Stimulated activated CD8-positive, alpha-beta memory T cell treated with anti-CD3 and anti-CD28 coated beads, Interleukin-15, amount 100 ng/mL, for 1 hour (primary cell): ENCODE measurements at places on chromosomes 13 and 19.

DNA sequence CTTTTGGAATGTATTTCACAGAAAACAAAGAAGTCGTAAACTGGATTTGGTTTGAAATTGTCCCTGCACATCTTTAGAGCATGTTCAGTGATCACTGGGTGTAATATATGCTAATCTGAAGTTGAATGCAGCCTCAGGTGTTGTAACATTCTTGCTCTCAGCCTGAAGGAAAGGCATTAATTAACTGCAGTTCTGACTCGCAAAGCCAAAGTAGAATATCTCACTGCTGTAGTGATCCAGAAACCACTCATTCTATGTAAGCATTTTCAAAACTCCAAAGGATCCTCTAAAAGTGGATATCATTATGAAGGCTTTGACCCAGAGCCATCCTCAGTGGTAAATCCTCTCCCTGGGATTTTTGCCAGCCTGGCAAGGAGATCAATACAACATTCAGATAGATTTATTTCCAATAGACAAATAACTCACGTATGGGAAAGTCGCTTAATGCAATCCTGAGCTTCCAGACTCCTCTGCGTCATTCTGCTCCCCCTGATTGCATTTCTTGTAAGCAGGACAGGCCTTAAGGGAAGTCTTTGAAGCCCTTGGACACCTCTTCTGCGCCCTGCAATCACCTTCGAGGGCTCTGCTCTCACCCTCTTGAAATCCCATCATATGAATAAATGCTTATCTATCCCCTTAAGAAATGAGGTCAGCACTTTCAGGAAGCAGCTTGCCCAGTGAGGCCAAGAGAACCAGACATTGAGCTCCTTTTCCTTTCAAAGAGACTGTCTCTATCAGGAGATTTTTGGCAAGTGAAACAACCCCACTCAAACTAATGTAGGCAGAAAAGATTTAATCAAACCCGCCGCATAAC lies 301.7 kb upstream of the NBEA start:
- no peak for DNase-seq

DNA sequence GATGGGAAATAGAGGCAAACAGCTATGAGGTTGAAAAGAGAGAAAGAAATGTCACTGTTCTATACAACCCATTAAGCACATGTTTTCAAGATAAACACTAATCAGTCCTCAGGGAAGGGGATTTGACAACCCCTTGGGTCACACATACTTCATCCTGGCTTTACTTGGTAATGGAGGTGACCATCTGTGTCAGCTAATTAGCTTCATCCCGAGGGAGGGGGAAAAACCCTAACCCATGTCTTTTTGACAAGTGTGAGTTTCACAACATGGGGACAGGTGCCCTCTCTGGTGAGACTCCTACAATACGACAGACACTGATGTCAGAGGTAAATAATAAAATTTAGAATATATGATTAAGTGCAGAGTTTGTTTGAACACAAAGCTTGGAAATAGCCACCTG lies 43.1 kb downstream of the ZNF611 start:
- no peak for DNase-seq

- no peak for DNase-seq
These were observed 8.6 kb upstream of the BCAT2 start for GRCh38 chr19:48819366-48819816.

DNA sequence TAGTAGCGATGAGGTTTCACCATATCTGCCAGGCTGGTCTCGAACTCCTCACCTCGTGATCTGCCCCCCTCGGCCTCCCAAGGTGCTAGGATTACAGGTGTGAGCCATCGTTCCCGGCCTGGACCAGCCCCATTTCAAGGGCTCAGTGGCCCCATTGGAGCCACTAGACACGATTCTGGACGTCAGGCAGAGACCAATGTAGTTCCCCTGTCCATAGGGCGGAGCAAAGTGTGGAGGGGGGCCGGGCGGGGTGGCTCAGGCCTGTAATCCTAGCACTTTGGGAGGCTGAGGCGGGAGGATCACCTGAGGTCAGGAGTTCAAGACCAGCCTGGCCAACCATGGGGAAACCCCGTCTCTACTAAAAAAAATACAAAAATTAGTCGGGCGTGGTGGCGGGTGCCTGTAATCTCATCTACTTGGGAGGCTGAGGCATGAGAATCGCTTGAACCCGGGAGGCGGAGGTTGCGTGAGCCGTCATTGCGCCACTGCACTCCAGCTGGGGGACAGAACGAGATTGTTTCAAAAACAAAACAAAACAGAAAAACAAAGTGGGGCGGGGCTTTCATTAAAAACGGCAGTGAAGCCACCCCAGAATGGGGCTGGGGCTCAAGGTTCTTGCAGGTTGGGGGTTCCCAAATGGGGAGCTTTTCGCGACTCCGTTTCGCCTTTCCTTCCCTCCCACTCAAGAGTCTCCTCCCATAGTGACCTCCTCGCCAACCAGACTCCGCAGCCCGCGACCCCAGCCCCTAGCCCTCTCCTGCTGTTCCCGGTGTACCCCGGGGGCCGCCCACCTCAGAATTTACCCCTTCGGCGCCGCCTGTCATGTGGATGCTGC lies 758 bp upstream of the TECR start:
- no peak for DNase-seq

- DNase-seq = no peak
These were observed 39.6 kb downstream of the LTBP4 start for GRCh38 chr19:40640744-40641143.

DNA sequence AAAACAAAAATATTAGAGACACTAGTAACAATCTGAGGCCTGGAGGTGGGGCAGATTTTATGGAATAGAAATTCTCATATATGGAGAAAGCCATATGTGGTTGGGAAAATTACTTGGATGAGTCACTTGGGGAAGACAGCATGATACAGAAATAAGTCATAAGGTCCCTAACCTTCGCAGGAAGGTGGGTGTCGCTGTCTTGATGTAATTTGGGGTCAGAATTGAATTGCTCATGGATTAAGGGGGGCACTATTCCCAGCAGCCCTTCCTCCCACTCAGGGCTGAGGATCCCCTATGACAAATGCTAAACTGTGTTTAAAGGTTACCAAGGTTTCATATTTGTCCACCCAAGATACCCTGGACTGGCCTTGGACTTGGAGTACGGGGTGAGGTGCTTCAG lies 5.0 kb downstream of the RDH8 start:
- no peak for DNase-seq

DNA sequence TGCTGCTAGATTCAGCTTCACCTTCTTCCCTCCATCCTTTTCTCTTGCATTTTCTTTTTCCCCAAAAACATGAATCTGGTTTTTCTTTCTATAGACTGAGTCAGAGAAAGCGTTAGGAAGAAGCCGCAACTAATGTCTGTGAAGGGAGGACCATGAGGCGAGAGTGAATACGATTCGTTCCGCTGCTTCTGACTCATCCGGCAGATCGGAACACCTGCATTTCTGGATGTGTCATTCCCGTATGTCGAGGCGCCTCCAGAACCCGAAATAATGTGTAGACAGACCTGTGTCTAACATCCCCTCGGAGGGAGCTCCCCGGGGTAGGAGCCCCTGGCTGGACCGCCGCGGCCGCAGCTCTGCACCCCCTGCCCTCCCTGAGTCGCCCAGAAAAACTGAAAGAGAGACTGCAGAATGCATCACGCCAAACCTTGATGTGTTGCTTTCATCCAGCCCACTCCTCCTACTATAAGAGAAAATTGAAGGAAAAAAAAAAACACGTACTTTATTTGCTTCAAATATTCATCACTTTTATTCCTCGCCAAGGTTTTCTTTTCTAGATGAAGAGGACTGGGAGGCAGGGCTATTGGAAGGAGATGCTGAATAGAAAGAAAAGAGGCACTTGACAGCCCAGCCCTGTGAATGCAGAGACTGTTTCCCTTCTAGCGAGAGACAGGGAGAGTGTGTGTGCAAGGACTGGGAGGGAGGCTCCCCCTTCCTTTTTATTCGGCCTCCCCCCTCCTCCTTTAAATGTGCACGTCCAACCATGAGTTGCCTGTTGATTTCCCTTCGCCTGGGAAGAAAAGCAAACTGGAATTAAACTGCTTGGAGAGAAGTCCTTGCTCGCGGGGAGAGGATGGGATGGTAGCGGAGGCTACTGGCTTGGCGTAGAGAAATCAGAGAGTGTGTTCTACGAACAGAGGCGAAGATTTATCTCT lies 616 bp upstream of the PCDH17 start:
- no peak for DNase-seq

- no peak for DNase-seq
These were observed 34.4 kb downstream of the CAPN12 start for GRCh38 chr19:38709671-38710415.
